Central memory CD4-positive, alpha-beta T cell (primary cell): ENCODE measurements at places on chromosomes 2 and 18.
A peak's percentile ranks its signal among the peaks of the same experiment; 100 is the strongest.

DNA sequence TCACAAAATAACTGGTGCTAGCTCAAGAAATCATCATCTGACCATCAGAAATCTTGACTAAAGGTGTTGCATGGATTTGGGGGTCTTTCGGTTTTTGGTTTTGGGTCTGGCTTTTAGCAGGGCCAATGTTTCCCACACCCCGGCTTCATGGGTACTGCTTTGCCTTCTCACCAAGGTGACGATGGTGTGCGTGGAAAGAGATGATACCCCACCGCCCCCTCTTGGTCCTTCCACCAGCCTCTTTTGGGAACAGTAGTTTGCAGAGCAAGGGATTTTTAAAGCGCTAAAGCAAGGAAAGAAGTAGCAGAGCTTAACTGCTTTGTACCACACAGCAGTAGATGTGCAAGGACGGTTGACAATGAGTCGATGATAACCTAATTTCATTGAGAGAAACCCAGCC is 42.3 kb downstream of the BOLA3 start:
- no peak for DNase-seq

DNA sequence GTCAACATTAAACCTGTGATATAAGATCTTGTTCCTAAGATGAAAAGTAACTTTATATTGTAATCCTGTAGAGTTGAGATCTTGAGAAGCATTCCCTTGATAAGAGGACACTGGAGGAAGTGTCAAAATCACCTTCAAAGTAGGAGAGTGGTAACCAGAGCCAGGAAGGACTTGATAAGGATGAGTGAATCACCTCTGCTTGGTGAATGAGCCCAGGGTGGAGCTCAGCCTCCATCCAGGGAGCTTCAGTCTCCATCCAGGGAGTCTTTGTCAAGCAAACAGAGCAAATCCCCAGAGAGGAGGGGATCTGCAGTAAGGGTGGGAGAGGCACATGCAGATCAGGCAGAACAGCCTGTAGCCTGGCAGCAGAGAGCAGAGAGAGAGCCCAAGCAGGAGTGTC is 167.1 kb upstream of the SIX2 start:
- DNase-seq: no peak

GRCh38 chr18:34938090-34938489 is 103.1 kb upstream of the MAPRE2 start:
- no peak for DNase-seq

GRCh38 chr18:27478459-27478858 is 293.4 kb upstream of the CHST9 start:
- DNase-seq: no peak

DNA sequence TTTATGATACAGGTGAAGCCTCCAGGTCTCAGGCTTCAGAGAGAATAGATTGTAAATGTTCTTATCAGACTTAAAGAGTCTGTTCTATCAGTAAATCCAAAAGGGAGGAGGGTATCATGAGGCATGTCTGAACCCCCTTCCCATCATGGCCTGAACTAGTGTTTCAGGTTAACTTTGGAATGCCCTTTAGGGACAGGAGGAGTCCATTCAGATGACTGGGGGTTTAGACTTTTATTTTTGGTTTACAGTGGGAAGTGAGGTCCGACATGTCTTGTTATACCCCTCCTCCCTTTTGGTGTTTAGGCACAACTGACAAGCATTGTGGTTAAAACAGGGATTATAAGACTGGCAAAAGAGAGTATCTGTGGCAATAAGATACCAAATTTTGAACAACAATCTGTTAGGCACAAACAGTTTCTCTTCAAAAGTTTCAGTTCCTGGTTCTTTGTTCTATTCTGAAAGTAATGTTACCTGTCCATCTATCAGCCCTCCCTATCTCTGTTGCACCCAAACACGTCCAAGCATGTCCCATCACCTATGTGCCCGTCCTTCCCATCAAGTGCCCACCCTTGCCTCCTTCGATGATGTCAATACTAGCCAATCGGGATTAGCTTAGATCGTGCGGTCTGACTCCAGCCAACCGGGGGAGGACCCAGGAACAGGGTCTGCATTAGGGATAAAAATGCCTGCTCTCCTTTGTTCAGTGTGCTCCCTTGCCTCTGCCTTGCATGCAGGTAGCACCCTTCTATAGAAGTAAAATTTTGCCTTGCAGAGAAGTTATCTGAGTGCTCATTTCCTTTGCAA is 16.4 kb downstream of the TCF23 start:
- DNase-seq: no peak

DNA sequence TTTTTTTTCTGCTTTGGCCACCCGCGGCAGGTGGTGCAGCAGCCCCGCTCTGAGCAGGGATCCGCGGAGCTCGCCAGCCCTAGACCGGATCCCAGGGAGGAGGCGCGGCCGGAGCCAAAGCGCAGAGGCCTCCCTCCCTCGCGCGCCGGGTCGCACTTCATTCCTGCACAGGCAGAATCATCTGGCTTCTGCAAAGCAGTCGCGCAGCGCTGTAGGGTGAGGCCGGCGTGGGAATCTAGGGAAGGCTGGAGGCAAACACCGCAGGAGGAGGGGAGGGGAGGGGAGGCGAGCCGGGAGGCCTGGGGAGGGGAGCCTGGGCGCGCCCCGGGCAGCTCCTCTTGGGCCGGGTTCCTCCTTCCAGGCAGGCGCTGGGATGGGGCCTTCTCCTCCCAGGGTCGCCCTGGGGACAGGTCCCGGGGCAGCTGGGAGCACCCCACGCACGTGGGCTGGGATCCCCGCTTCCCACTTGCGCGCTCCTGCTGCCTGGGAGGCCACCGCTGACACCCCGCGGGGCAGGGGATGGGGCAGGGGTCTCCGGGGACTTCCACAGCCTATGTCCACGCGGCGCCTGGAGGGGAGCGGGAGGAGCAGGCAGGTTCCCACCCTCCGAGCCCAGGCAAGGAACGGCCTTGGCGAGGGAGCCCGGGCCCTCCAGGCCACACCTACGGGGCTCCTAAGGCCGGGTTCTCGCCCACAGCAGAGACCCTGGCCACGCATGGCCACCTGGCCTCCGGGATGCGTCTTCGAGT is 45.0 kb downstream of the MBP start:
- no peak for DNase-seq

DNA sequence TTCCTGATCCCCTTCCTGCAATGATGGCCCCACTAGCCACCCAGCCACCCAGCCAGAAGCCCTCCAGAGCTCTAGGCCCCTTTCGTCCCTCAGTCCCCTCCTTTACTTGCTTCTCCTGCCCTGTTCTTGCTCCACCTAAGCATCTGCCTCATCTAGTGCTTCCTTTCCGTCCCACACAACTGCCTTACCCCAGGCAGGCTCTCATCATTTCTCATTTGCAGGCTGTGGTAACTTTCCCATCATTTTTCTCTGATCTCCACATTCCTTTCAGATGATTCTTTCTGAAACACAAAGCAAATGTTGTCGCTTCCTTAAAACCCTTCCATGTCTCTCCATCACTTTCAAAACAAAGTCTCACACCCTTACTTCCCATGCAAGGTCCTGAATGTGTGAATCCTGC is 459.8 kb downstream of the METTL4 start:
- no peak for DNase-seq

DNA sequence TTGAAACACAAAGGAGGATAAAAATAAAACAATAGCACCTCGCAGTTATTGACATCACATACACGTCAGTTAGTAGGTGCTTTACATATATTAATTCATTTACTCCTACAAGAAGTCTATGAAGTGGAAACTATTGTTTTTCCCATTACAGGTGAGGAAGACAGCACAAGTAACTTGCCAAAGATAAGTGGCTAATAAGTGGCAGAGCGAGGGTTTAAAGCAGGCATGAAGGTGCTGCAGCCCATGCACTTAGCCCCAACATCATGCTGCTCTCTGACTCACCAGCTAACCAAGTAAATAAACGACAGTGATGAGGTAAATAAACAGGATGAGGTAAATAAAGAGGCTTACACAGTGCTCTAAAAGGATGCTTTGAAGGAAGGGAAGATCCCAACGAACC is 498.6 kb upstream of the ZEB2 start:
- DNase-seq: no peak

- peak; percentile 48 for DNase-seq
Observed at GRCh38 chr2:64203858-64204632, 59.8 kb upstream of the PELI1 start.
